ENCODE measurements at places on chromosomes 1 and 21.

- DNase-seq: peak; percentile 48
Observed at GRCh38 chr1:59292562-59292961, 4.3 kb upstream of the FGGY start.

- DNase-seq: no peak
Observed at GRCh38 chr1:9439074-9439761, 100.0 kb upstream of the SLC25A33 start.

DNA sequence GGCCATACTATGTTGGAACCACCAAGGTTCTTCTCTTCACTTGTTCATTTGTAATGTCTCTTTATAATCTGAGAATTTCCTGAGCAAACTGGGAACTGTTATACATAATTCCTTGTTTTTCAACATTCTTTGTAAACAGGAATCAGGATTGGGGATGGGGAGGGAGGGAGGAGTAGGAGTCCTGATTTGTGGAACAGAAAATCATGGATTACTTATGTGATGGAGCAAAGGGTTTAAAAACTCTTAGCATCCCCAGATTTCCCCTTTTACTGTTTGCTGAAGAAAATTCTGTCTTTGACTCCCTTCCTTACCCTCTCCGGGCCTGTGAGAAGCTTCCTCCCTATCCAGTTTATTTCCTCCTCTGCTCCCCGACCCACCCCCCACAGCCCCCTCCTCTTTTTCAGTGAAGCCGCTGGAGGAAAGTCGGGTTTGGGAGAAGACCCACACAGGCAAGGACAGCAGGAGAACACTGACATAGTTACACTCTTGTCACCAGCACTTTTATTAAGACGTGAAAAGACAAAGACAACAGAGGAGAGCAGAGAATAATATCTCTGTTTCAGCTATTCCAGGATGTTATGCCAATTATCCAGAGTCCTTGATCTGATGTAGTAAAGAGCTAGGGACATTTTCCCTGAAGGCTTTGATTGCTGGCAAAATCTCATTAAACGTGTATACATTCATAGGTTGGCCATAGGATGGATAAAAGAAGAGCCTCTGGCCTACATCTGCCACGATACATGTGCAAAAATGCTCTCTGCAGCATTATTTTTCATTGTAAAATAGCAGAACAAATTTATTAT lies 4.6 kb upstream of the NBPF1 start:
- DNase-seq: peak; percentile 54

DNA sequence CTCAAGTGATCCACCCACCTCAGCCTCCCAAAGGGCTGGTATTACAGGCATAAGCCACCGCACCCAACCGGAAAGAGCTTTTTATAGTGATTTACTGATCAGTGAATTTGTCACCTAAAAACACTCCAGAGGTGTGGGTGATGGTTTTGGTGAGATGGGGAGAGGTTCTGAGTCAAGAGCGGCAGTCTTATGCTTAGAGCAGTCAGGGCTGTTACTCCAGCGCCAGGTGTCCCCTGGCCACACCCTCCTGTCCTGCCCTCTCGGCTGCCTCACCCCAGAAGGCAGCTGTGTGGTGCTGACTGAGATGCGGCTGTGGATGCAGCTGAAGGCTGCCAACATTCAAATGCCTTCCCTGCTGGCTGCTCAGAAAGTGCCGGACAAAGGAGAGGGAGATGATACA lies 94.5 kb upstream of the LPGAT1 start:
- DNase-seq: no peak

DNA sequence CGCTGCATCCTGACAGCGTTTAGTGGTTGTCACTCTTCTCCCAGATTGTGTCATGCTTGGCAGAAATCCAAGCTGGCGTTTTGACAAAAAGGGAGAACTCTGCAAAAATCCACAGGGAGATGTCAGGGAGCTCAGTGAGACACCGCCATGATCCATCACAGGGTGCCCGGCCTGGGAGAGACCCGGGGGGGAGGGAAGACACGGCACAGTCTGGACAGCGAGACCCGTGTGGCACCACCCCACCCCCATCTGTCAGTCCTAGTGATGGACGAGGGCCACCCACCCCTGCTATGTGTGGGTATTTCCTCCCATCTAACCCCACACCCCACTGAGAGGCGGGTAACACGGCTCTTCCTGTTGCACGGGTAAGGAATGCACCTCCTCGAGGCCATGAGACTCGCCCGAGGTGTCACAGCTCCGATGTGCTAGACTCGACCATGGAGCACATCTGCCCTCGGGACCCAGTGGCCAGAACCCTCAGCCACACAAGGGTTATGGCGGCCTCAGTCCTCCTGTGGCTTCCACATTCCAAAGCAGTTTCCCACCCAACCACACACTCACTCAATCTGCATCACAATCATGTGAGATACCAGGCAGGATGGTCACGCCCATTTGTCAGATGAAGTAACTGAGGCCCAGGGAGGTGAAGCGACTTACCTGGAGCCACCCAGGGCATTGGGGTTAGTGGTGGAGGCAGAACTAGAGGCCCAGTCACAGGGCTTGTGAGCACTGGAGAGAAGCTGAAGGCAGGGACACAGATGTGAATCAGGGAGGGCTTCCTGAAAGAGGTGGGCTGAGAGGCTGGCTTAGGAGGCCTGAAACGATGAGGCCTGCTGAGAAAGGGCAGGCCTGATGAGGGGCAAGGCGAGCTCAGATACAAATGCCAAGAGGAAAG lies 688.5 kb downstream of the MATN1 start:
- DNase-seq: no peak

DNA sequence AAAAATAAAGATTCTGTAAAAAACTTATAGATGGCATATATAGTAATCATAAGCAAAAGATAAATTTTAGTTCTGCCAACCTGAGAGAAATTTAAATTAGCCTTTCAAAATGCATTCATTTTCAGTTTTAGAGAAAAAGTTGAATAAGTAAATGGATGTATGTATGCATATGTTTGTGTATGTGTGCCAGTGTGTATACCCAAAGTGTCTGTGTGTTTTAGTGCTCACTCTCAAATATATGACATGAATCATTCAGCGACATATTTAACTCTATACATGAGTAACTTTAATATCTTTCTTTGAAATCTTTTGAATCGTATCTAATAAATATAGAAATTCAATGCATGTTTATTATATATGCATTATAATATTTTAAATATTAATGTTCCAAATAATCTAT lies 274.5 kb downstream of the SRGAP2C start:
- DNase-seq: no peak

- DNase-seq: no peak
Observed at GRCh38 chr21:38186661-38187270, 70.0 kb upstream of the KCNJ15 start.

- DNase-seq: no peak
Observed at GRCh38 chr1:155966135-155966534, 12.2 kb downstream of the ARHGEF2 start.

DNA sequence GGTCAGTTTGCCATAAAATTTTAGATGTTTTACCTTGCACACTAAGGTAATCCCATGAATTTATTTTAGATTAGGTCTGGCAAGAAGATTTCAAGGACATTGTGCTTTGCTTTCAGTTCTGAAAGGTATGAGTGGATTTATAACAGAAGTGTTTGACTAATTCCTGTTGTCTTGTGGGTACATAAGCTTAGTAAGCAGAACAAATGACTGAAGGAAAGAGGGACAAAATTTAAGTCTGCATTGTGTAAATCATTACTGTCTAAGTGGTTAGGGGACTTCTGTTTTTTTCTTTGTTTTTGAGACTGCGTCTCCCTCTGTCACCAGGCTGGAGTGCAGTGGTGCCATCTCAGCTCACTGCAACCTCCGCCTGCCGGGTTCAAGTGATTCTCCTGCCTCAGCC lies 60.1 kb downstream of the PKN2 start:
- DNase-seq: no peak

DNA sequence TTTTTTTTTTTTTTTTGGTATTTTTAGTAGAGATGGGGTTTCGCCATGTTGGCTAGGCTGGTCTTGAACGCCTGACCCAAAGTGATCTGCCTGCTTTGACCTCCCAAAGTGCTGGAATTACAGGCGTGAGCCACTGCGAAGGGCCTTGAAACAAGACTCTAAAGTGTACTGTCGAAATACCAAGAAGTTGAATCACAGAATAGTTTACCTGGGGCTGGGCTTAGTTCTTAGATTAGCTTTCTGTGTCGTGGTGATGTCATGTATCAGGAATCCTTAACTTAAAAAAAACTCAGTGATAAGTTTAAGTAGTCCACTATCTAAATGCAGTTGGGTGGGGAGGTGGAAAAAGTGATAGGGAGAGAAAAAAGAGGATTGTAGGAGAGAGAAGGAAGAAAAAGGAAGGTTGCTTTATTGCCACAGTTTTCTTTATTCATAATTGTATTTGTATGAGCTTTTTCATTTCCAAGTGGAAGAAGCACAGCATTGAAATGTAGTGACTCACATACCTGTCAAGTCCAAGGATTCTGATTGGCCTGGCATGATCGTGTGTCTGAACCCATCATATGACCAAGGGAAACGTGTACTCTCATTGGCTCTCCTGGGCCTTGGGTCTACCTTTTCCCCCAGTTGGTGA lies 13.4 kb downstream of the ITSN1 start:
- DNase-seq: no peak

DNA sequence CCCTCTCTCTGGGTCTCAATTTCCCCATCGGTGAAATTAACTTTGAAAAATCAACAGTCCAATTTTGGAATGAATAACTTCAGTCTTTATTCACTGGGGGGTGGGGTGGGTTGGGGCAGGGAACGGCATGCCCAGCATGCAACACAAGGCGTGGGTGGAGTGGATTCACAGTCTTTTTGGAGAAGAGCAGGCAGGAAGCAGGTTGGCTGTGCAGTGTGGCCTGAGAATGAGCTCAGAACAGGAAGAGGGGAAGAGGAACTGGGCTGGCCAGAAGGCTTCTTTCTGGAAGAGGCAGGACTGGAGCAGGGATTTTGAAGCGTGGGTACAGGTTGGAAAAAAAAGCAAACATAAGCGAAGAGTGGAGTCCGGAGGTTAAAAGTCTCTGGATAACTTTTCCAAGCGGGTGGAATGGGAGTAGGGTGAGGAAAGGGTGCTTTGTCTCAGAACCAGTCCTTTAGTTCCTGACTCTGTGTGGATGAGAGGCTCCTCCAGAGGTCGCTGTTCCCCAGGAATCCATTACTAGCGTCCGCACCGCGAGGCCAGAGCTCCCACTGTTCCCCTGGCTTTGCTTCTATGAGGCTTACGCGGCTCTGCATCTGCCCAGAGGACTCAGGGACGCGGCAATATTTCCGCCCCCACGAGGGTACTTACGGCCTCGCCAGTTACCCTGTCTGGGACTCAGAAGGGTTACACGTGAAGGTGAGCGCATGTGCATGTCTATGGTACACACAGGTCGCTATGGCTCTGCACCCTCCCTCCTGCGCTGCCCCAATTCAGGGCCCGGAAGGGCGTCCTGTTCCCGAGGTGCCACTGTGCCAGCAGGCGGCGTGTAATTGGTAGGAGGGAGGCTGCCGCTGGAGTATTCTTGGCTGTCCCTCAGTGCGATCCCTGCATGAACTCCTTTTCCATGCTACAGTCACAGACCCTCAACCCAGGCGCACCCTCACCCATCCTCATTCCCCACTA lies 5.5 kb upstream of the FOXD2 start:
- DNase-seq: peak; percentile 66

DNA sequence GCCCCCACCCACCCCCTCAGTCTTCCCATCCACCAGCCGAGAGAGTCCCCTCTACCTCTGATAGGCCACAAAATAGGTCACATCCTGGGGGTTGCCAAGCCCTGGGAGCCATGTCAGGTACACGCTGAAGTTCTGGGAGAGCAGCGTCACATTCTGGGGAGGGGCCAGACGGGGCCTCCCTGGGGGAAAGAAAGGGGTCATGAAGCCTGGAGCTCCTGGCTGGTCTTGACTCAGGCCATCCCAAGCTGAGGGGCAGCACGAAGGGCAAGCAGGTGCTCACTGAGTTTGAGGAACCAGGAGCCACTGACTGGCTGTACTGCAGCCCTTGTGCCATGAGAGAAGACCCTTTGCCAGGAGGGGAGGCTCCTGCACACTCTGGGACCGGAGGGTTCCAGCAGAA lies 6.4 kb downstream of the IFNLR1 start:
- DNase-seq: no peak

DNA sequence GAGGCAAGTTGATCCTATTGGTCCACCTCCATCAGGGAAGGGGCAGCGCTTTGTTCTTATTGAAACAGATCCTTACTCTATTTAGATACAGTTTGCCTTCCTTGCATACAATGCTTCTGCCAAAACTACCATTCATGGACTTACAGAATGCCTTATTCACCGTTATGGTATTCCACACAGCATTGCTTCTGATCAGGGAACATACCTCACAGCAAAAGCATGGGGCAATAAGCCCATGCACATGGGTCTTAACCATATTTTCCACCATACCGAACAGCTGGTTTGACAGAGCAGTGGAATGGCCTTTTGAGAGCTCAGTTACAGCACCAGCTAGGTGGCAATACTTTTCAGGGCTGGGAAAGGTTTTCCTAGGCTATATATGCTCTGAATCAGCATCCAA lies 544.8 kb upstream of the ADGRL4 start:
- DNase-seq: no peak

- DNase-seq: no peak
Observed at GRCh38 chr1:184027826-184028695, 9.5 kb downstream of the COLGALT2 start.

GRCh38 chr1:104406728-104407127 lies 657.0 kb downstream of the AMY1C start:
- no peak for DNase-seq

DNA sequence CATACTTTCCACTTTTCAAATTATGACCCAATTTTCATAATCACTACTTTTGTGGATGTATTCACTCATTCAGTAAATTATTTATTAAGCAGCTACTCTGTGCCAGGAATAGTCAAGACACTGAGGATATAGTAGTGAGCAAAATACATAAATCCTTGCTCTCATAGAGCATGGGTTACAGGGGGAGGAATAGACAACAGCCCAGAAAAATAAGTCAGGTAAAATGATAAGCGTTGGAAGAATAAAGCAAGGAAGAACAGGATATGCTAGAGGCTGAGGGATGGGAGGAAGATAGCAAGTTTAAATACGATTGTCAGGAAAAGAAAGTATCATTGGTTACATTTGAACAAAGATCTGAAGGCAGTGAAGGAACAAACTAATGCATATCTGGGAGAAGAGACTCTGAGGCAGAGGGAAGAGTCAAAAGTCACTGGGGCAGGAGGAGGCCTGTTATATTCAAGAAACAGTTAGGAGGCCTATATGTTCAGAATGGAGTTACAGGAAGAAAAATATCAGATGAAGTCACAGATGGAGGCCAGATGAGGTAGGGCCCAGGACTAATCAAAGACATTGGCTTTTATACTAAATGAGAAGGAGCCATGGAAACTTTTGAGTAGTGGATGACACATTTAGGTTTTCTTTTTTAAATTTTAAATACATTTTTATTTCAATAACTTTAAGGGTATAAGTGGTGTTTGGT lies 42.9 kb downstream of the SEC22B start:
- DNase-seq: peak; percentile 3

DNA sequence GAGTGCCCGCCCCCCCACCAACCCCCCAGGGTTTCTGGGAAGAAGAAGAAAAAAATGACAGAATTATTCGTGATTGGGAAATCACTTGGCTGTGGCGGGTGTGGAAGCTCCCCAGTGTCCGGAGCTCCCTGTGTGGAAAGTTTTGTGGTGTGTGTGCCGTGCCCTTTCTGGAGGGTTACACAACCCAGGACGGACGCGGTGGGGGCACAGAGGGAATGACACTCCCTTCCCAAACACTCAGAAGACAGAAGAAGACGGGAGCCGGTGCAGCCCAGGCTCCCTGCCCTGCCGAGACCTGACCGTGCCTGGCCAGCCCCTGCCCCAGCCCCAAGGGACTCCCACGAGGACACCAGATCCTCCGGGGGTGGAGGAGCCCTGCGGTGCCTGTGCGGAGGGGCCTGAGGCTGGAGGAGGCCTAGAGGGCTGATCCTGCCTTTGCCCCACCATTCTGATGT lies 33.0 kb upstream of the ADARB1 start:
- no peak for DNase-seq
